Fibroblast of mammary gland (primary cell): ENCODE measurements at places on chromosomes 4 and X.

DNA sequence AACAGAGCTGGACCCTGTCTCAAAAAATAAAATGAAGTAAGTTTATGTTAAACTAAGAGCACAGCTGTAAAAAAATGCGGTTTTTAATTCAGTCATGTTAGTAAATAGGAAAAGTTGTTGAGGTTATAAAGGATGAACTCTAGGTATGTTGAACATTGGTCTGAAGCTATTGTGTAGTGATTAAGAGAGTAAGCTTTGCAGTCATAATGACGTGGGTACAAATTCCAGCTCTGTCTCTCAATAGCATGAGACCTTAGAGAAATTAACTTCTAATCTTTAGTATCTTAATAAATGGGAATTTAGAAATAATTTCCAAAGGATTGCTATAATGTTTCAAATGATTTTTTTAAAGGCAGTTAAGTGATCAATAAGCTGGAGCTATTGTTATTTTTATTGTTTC, 2.9 kb upstream of the YTHDC1 start:
- DNase-seq, result no peak

DNA sequence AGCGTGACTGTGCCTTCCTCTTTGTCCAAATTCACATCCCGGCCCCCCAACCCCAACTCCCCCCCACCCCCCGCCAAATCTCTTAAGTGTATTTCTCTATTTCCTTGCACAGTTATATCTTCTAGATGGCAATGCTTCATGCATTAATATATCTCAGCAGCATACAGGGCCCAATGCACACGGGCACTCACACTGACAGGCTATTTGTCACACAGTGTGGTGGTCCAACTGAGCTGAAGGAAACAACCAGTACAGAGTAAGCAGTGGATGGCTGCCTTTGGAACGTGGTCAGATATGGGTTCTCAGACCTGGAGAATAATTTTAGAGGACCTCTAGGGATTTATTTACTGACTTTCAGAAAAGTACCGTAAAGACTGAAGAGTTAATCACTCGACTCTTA, 681 bp downstream of the EXOC1 start:
- no peak for DNase-seq

DNA sequence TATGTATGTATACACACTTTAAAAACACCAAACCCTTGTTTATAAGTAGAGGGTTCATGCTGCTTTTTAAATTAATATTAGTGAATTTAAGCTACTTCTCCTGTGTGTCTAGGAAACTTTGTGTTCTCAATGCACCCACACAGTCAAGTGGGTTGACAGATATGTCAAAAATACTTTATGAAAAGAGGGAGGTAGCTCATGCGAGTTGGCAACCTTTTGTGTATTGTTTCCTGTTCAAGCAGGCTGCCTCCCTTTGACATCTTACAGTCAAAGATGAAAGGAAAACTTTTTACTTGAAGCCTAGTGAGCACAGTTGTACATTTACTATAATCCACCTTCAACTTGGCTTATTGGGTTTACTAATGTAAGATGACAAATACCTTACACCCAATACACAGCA, 218.4 kb downstream of the KLHL13 start:
- DNase-seq, result no peak

- no peak for DNase-seq
These were observed 27.7 kb upstream of the ACSL1 start for GRCh38 chr4:184853436-184853835.

DNA sequence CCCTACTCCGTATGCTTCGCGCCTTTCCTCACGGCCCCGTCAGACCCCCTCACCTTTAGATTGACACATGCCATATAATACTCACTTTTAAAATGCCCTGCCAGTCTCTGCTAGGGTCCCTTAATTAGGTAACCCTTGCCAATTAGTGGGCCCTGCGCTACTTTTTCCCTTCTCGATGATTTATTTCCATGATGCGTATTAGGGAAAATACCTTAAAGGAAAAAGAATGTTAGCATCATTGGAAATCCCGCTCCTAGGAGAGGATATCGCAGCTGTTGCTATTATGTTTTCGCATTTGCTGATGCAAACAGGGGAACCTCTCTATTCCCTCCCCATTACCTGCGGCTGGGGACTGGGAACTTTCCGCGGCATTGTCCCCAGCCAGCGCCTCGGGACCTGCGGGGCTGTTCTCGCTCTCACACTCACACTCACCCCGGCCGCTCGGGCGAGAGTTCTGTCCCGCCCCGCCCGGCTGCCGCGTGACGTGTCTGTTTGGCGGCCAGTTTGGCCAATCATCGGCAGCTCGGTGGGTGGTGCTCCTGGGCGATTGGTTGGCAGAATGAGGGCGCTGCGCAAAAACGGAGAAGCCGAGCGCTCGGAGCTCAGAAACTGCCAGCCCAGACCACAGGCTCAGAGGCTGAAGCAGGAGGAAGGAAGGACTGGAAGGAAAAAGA, at the start of gene PCDH10:
TSS of gene PCDH10 (plus strand) at position 605 of the 674 bp plus-strand sequence. CDS start 847 bp downstream, outside the sequence.
- DNase-seq, result peak; percentile 78

GRCh38 chr4:10088135-10089010, 28.2 kb downstream of the WDR1 start:
- DNase-seq, result no peak

DNA sequence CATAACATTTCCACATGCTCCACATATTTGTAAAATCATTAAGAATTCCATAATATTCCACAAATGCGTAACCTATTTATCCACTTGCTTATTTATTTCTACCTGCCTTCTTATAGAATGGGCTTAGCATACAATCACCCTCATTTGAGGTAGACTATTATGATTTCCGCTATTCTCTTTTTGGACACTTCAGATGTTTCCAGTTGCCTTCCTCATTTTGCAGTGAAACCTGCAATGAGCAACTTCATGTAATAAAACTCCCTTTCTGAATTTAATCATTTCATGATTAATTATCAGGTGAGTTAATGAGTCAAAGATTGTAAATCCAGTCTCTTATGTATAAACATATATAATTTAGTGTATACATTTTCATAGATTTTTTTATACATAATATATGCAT, 58.0 kb downstream of the PPP3CA start:
- no peak for DNase-seq

DNA sequence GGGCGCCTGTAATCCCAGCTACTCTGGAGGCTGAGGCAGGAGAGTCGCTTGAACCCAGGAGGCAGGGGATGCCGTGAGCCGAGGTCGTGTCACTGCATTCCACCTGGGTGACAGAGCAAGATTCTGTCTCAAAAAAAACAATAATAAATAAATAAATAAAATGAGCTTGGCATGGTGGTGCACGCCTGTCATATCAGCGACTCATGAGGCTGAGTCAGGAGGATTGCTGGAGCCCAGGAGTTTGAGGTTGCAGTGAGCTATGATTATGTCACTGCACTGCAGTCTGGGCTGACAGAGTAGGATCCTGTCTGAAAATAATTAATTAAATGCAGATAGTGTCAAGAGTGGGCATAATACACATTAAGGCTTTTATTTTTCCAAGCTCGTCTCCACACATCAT, 77.5 kb downstream of the DHRSX start:
- peak; percentile 75 for DNase-seq

GRCh38 chr4:119940557-119940956, 126.1 kb downstream of the MAD2L1 start:
- DNase-seq, result no peak

DNA sequence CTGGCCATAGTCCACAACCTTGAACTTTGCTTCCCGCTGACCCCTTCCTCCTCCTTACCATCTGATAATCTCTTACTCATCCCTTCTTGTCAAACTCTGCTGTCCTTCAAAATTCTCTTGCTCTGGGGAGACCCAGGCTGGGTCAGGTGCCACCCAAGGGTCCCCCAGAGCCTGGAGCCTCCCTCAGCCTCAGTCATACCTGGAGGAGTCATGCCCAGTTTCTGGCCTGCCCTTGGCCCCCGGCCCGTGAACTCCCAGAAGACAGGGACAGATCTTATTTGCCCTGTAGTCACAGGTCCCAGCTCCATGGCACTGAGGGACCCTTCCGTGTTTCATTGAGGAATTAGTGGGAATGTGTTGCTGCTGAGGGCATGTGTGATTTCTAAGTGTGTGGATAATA, 4.7 kb upstream of the GPR78 start:
- no peak for DNase-seq

- DNase-seq, result no peak
These were observed 270.3 kb downstream of the DTHD1 start for GRCh38 chr4:36551697-36552214.

GRCh38 chr4:142781114-142781513, 65.0 kb downstream of the INPP4B start:
- peak; percentile 21 for DNase-seq

GRCh38 chr4:38232741-38233140, 272.5 kb downstream of the PTTG2 start:
- DNase-seq, result no peak

DNA sequence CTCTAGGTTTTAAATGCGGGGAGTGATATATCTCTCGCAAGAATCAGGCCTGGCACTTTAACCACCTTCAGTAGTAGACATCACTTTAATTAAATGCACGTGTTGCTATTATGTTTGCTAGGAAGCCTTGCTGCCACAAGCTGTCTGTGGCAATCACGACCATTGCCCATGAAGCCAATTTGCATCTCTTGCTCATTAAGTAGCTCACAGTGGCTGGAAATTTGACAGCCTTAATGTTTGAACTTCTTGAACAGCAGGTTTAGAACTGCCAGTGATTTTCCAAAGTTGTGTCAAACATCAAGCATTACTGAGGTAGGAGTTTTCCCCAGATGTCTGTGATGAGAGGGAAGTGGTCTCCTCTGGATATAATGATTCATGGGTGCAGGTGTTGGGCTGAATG, 642.3 kb upstream of the CPEB2 start:
- no peak for DNase-seq

GRCh38 chr4:142850478-142850877, 4.4 kb upstream of the INPP4B start:
- no peak for DNase-seq

- no peak for DNase-seq
These were observed 28.2 kb upstream of the PGK1 start for GRCh38 chrX:78075787-78076389.

DNA sequence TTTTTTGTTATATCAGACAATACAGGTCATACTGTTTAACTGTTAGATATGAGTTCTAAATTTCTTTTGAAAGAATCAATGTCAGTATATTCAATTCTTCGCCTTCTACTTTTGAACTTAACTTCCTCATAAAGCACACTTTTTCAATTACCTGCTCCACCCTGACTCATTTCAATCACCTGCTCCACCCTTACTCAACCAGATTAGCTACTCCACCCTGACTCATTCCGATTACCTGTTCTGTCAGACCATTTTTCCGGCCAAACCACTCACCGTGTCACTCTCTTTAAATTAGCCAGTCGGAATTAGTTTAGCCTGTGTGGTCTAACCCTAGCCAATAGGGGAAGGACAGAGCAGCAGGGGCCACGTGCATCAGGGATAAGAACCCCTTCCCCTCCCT, 751.8 kb upstream of the POU3F4 start:
- no peak for DNase-seq

GRCh38 chr4:66736606-66737005, 808.7 kb downstream of the CENPC start:
- DNase-seq, result no peak

GRCh38 chrX:46912098-46912602, at the start of gene JADE3:
JADE3 (plus strand) TSS chrX:46912421; CDS start chrX:46984895, 72,474 bp downstream.
- peak; percentile 59 for DNase-seq

DNA sequence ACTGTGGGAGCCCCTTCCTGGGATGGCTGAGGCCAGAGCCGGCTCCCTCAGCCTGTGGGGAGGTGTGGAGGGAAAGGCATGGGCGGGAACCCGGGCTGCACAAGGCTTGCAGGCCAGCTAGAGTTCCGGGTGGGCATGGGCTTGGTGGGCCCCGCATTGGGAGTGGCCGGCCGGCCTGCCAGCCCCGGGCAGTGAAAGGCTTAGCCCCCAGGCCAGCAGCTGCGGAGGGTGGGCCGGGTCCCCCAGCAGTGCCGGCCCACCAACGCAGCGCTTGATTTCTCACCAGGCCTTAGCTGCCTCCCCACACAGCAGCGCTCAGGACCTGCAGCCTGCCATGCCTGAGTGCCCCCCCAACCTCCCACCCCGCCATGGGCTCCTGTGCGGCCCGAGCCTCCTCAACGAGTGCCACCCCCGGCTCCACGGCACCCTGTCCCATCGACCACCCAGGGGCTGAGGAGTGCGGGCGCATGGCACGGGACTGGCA, 78.0 kb downstream of the COX7B2 start:
- no peak for DNase-seq

DNA sequence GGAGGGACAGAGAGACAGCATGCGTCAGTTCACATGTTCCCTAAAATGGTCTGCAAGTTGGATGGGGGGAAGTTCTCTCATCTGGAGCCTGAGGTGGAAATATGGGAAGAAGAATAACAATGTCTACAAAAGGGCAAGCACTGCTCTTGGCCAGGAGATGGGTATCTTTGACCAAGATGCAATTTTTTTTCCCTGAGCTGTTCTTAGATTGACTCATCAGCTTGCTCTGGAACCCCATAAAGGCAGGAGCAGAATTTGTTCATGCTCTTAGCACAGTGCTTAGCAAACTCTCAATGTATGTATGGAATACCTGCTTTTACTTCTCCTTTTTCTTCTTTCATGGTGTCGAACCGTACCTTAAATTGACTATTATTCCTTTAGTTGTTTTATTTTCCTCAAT, 90.5 kb upstream of the ZNF827 start:
- peak; percentile 38 for DNase-seq

- no peak for DNase-seq
These were observed 39.9 kb downstream of the CCNG2 start for GRCh38 chr4:77196866-77197265.

DNA sequence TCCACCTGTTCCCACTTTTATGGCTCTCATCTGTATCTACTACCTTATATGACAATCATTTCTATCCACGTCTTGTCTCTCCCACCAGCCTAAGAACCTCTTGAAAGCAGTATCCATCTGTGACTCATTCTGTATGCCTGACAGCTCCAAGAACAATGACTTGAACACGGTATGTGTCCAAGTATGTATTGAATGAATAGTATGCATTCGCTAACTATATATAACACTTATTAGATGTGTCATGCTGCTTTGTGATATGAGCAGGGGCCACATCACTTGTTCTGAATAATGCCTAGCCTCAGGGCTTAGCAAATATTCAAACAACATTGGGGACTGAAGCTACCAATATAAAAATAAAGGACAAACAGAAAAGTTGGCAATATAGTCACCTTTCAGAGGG, 4.9 kb downstream of the OPHN1 start:
- DNase-seq, result peak; percentile 53

- no peak for DNase-seq
These were observed 1068.4 kb downstream of the PCDH18 start for GRCh38 chr4:136463941-136464340.

DNA sequence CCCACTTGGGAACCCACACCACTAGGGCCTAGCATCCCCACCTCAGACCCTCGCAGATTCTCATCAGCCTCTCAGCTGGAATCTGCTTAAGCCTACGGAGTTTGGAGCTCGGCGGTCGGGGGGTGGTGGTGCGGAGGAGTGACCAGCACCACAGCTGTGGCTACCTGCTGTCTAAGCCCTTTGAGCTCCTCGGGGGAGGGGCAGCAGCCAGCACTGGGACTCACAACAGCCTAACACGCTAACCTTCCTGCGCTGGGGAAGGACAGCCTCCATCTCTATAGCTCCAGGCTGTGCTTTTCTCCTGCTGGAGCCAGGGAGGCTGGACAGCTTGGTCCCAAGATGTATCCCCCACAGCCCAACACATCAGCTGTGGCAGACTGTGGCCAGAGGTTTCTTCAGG, 281.5 kb downstream of the USP46 start:
- DNase-seq, result no peak

- no peak for DNase-seq
These were observed 6.0 kb upstream of the TEC start for GRCh38 chr4:48275686-48276085.
